CD4-positive, alpha-beta T cell (primary cell): ENCODE measurements at places on chromosomes 1 and 21.

GRCh38 chr1:115217150-115218033, 120.7 kb downstream of the NGF start:
- H3K4me1 ChIP-seq: no peaks in the 10 kb centered on the region
- no peak for DNase-seq
- H3K27ac ChIP-seq: no peak overlapping the region
- no peak overlapping the region for H3K4me3 ChIP-seq
- H3K36me3 ChIP-seq: no peaks in the 10 kb centered on the region

GRCh38 chr1:27809883-27810282, 20.7 kb upstream of the PPP1R8 start:
- no peaks in the 10 kb centered on the region for H3K27me3 ChIP-seq
- no peak overlapping the region for H3K27ac ChIP-seq
- H3K4me1 ChIP-seq: no peaks in the 10 kb centered on the region
- no peak for DNase-seq
- H3K4me3 ChIP-seq: no peak overlapping the region

DNA sequence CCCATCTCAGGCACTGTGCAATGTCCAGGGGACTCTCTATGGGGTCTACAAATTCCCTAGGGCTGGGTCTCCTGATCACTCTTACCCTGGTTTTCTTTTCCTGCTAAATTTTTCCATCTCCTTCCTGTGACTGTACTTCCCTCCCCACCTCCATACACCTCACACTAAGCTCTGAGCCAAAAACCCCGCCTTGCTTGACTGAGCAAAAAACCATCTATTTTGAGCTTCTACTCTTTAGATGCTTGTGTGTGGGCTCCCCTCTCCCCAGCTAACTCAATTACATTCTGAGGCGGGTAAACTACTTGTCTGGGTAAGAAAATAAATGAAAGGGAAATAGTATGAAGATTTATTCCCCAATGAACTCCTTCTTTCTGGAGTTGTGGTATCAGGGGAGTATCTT, 187.9 kb downstream of the PTPRU start:
- no peaks in the 10 kb centered on the region for H3K27me3 ChIP-seq
- no peaks in the 10 kb centered on the region for H3K4me1 ChIP-seq
- H3K4me3 ChIP-seq: no peak overlapping the region

DNA sequence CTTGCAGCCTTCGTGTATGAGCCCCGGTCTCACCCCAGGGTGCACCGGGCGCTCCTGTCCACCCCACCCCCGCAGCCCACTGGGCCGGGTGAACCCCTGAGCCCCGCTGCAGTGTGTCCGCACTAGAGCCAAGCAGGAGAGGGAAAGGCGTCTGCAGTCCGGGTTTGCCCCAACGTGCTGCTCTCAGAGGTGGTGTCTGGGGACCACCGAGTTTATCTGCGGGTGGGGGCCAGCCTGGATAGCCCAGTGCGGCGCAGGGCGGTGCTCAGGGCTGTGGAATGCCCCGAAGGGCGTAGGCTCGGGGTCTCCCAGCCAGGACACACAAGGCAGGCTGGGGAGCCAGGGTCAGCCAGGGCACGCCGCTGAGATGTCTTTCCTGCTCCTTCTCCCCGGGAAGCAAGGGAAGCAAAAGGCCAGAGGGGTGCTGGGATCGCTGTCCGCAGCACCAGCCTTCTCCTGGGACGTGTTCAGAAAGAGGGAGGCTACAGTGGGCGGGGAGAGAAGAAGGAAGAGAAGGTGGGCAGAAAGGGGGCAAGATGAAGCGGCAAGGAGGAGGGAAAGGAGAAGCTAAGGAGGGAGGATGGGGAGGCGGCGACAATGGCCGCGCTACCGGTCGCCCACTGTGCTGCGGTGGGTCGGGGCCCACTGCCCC, 56.6 kb downstream of the MAB21L3 start:
- H3K4me1 ChIP-seq: peaks cover 20% of the 10 kb centered on the region
- H3K36me3 ChIP-seq: no peaks in the 10 kb centered on the region
- no peak overlapping the region for H3K27ac ChIP-seq
- H3K4me3 ChIP-seq: peak overlapping the region; percentile 63
- DNase-seq: no peak

DNA sequence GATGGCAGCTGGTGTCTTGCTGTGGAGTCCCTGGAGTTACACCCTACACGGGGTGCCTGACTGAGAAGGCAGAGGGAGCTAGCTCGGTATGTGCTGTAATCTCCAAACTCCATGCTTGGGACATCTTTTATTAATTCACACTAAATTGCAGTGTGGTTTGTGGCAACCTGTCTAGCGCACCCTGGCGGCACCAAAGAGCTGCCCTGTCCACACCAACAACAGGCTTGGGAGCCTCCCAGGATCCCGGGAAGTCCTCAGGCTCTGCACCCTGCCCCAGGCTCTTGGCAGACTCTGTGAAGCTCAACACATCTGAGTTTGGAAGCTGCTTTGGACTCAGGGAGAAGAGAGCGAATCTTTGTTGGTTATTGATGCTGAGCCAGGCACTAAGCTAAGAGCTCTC, 138.9 kb downstream of the IGSF21 start:
- no peaks in the 10 kb centered on the region for H3K27me3 ChIP-seq
- no peaks in the 10 kb centered on the region for H3K36me3 ChIP-seq
- no peaks in the 10 kb centered on the region for H3K4me1 ChIP-seq
- no peak overlapping the region for H3K27ac ChIP-seq
- H3K4me3 ChIP-seq: no peak overlapping the region

- H3K36me3 ChIP-seq: no peaks in the 10 kb centered on the region
- H3K27ac ChIP-seq: no peak overlapping the region
- no peak overlapping the region for H3K4me3 ChIP-seq
- no peaks in the 10 kb centered on the region for H3K27me3 ChIP-seq
- no peak for DNase-seq
- H3K4me1 ChIP-seq: no peaks in the 10 kb centered on the region
These were observed 47.8 kb downstream of the FMN2 start for GRCh38 chr1:240139511-240139910.

DNA sequence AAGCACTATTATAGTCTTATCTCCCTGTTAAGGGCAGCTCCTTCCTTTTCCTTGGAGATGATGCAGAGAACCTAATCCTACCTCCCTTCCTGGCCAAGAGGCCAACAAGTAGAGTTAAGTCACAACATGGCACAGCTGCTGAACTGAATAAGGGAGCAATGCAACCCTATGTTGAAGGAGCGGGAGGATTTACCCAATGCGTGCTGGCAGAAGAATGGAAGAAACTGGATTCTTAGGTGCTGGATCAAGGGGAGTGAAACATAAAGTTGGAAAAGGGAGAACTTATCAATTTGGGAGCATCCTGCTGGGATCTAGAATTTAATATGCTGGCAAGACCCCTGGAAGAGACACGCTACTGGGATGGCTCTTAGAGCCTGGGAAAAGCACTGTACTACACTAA, 12.0 kb upstream of the HUNK start:
- DNase-seq: no peak
- no peaks in the 10 kb centered on the region for H3K36me3 ChIP-seq
- no peaks in the 10 kb centered on the region for H3K4me1 ChIP-seq
- peaks cover 2% of the 10 kb centered on the region for H3K27me3 ChIP-seq
- H3K4me3 ChIP-seq: no peak overlapping the region

DNA sequence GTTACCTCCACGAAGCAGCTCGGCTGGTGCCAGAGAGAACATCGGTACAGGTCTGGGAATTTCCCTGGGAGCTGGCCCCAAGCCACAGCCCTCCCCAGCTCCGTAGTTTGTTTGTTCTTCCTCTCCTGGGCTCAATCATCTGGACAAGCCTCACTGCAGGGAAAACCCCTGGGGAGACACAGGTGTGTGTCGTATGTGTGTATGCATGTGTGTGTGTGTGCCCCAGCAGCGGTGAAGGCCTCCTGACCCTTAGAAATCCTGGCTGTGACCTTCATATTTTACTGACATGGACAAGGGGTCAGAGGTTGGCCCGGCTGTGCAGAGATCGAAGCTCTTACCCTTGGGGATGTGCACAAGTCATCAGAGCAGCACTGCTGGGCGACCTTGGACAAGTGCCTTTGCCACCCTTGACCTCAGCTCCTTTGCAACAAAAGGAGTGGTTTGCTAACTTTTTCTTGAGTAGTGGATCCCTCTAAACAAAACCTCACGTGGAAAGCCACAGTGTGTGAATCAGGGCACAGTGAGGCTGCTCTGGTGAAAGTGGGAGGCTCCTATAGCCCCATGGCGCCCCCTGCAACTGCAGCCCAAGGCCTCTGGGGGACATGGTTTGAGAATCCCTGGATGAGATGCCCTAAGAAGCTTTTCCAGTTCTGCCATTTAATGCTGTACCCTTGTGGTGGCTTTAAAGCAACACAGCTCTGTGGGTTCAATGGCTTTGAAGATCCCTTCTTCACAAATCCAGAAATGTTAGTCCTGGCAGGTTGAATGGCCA, 12.3 kb upstream of the IL22RA1 start:
- H3K4me3 ChIP-seq: no peak overlapping the region
- peaks cover 9% of the 10 kb centered on the region for H3K4me1 ChIP-seq
- H3K27ac ChIP-seq: no peak overlapping the region
- H3K27me3 ChIP-seq: peaks cover 4% of the 10 kb centered on the region

DNA sequence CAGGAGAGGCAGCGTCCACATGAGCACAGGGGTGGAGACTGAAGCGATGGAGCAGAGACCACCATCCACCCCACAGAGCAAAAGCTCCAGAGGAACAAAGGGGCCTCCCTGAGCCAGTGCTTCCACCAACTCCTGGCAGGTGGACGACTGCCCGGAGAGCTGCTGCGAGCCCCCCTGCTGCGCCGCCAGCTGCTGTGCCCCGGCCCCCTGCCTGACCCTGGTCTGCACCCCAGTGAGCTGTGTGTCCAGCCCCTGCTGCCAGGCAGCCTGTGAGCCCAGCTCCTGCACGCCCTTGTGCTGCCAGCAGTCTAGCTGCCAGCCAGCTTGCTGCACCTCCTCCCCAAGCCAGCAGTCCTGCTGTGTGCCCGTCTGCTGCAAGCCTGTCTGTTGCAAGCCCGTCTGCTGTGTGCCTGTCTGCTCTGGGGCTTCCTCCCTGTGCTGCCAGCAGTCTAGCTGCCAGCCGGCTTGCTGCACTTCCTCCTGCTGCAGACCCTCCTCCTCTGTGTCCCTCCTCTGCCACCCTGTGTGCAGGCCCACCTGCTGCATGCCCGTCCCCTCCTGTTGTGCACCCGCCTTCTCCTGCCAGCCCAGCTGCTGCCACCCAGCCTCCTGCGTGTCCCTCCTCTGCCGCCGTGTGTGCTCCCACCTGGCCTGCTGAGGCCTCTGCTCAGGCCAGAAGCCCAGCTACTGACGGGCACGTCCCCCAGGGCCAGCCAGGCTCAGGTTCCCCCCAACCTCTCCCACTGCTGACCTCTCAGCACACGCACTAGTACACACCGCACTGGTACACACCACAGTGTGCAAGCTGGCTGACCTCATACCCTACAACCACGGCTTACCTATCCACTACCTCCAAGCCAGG, 5.4 kb downstream of the KRTAP10-12 start:
- H3K27ac ChIP-seq: no peak overlapping the region
- H3K27me3 ChIP-seq: peaks cover 84% of the 10 kb centered on the region
- no peak overlapping the region for H3K4me3 ChIP-seq

GRCh38 chr1:67771749-67772148, 61.5 kb downstream of the GNG12 start:
- no peak overlapping the region for H3K4me3 ChIP-seq
- H3K4me1 ChIP-seq: no peaks in the 10 kb centered on the region
- H3K27ac ChIP-seq: no peak overlapping the region

DNA sequence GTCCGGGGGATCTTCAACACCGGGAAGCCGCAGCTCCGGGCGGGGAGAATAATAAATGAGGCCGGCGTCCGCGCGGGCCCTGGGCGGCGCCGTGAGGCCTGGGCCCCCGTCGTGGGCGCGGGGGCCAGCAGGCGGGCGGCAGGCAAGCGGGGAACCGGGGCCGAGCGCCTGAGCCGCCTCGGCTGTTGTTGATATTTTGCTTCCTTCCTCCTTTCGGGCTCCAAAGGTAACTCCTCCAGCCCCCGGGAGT, at the start of gene MEF2D:
MEF2D (minus strand) TSS at position 233 of the 250 bp plus-strand sequence. CDS start 17,483 bp downstream, outside the sequence.
- H3K4me1 ChIP-seq: peaks cover 84% of the 10 kb centered on the region
- H3K36me3 ChIP-seq: peaks cover 14% of the 10 kb centered on the region
- no peak for DNase-seq
- H3K27me3 ChIP-seq: no peaks in the 10 kb centered on the region

GRCh38 chr1:214372092-214372491, 91.1 kb downstream of the SMYD2 start:
- no peak overlapping the region for H3K27ac ChIP-seq
- H3K4me1 ChIP-seq: no peaks in the 10 kb centered on the region
- H3K4me3 ChIP-seq: no peak overlapping the region
- DNase-seq: no peak
- H3K36me3 ChIP-seq: no peaks in the 10 kb centered on the region
- H3K27me3 ChIP-seq: no peaks in the 10 kb centered on the region

DNA sequence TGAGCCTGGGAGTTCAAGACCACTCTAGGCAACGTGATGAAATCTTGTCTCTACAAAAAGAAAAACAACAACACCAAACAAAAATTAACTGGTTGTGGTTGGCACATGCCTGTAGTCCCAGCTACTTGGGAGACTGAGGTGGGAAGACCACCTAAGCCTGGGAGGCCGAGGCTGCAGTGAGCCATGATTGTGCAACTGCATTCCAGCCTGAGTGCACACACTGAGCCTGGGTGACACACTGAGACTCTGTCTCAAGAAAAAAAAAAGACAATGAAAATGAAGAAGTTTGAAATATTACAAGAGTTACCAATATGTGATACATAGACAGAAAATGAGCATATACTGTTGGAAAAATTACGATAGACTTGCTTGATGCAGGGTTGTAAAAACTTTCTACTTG, 31.9 kb downstream of the PDC start:
- no peaks in the 10 kb centered on the region for H3K4me1 ChIP-seq
- H3K27ac ChIP-seq: no peak overlapping the region
- H3K36me3 ChIP-seq: no peaks in the 10 kb centered on the region

DNA sequence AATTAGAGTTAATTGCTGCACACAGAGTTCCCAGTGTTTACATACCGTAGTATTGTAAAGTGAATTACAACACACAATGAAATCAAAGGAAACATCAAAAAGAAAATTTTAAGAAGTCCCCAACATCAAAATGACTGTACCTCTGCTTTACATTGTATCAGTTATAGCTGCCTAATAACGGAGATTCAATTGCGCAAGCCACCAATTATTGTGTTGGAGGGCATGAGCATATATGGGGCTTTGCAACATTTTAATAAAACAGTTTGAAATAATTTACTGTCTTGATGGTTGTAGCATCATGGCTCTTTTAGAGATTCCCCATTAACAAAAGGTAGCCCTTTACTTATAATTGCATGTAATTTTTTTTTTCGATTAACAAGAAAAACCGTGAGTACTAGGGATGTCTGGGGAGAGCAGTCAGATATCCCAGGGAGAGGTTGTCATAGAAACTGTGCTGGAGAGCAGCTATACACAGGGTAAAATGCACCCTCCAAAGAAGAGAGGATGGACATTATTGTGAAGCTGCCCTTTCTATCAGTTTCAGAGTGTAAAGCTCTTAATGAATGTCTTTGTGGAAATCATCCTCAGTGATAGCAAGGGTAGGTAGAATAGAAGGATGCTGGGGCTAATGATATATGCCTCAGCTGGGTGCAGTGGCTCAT, 55.9 kb upstream of the BTG3 start:
- no peaks in the 10 kb centered on the region for H3K36me3 ChIP-seq
- no peak overlapping the region for H3K27ac ChIP-seq
- H3K4me1 ChIP-seq: no peaks in the 10 kb centered on the region
- DNase-seq: no peak
- no peaks in the 10 kb centered on the region for H3K27me3 ChIP-seq

- H3K4me3 ChIP-seq: no peak overlapping the region
- peak overlapping the region; percentile 70 for H3K27ac ChIP-seq
- H3K27me3 ChIP-seq: no peaks in the 10 kb centered on the region
- peaks cover 16% of the 10 kb centered on the region for H3K4me1 ChIP-seq
These were observed 6.8 kb upstream of the HAX1 start for GRCh38 chr1:154265586-154265985.
